ENCODE measurements at places on chromosomes 16 and 17.

DNA sequence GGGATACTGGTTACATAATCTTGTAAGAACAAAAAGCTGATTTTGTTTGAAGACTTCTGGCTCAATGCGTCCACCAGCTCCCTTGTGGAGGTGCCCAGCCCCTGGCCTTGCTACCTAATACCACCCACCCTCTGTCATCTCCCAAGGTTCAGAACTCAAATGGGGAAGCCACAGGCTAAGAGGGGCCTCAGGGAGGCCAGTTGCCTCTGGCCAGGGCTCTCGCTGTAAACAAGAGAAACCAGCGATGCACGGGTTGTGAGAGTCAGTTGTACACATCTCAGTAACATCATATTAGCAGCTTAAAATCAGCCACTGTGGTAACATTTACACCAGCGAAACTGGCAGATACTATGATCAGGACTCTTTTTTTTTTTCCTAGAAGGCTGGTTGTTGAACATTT is 6.0 kb downstream of the TEKT5 start:
- no peak for DNase-seq

- no peak for DNase-seq
These were observed 45.2 kb downstream of the N4BP1 start for GRCh38 chr16:48564544-48565444.

DNA sequence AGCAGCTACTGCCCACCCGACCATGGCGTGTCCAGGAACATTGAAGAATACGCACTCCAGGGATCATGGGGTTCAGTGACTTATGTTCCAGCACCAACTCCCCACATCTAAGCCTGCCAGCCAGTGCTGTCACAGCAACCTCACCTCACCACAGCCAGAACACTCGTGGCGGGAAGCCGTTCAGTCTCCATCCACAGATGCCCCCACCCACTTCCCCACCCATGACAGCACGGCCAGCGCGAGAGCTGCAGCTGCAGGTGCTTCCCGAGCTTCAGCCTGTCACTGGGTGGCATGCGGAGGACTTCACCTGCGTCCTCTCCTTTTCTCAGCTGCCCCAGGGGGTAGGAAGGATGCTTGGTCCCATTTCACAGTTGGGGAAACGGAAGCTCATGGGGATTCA is 50.3 kb downstream of the RBFOX3 start:
- no peak for DNase-seq

DNA sequence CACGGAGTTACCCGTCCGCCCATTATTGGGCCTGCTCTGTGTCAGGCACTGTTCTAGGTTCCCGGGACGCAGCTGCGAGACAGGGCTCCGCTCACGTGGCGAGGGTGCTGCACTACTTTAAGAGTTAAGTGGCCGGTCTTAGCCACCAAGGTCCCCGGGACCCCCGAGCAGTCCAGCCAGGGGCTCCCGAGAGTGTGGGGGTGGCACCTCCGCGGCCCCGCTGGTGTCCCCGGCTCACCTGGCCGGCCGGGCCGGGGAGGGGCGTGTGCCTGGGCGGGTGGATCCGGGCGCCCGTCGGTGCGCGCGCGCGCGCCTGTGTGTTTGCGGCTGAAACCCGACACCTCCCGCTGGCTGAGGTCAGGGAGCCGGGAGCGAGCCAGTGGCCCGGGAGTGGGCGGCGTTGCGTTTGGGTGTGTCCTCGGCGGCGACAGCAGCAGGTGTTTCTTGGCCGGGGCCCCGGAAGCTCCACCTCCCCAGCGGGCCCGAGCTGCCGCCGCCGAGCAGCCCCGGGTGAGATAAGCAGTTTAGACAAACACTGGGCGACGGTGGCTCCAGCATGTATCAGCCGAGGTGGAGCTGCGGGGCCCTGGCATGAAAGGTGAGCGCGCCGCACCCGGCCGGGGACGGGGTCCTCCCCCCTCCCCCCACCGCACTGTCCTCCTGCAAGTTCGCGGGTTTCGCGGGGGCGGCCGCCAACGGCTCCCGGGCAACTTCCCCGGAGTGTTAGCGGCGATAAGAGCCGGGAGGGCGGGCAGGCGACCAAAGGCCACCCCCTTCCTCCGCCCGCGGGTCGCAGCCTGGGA is at the start of gene GSE1:
GSE1 (plus strand) TSS at position 522 of the 803 bp plus-strand sequence; CDS start at position 592, 70 bp downstream.
- DNase-seq, result peak; percentile 67

DNA sequence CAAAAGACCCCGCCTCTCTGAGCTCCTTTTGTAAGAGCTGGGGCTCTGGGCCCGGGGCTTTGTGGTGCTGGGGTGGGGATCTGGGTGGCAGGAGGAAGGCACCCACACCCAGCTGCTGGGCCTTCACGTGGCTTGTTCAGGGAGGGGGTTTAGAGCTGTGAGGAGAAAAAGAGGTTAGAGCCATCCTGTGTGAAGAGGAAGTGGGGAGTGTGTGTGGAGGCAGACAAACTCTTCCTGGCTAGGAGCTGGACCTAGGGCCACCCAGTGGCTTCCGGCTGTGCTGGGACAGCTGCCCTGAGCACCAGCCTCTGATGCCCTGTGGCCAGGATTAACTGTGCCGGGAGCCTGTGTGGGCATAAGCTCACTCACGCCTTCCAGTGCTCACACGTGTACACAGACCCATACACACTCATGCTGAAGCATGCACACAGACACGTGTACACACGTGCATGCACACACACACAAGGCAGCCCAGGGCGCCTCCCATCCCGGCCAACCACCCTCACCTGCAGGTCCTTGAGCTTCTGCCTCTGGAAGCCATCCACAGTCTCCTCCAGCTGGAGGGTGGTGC is 7.4 kb downstream of the CIBAR2 start:
- DNase-seq, result no peak

DNA sequence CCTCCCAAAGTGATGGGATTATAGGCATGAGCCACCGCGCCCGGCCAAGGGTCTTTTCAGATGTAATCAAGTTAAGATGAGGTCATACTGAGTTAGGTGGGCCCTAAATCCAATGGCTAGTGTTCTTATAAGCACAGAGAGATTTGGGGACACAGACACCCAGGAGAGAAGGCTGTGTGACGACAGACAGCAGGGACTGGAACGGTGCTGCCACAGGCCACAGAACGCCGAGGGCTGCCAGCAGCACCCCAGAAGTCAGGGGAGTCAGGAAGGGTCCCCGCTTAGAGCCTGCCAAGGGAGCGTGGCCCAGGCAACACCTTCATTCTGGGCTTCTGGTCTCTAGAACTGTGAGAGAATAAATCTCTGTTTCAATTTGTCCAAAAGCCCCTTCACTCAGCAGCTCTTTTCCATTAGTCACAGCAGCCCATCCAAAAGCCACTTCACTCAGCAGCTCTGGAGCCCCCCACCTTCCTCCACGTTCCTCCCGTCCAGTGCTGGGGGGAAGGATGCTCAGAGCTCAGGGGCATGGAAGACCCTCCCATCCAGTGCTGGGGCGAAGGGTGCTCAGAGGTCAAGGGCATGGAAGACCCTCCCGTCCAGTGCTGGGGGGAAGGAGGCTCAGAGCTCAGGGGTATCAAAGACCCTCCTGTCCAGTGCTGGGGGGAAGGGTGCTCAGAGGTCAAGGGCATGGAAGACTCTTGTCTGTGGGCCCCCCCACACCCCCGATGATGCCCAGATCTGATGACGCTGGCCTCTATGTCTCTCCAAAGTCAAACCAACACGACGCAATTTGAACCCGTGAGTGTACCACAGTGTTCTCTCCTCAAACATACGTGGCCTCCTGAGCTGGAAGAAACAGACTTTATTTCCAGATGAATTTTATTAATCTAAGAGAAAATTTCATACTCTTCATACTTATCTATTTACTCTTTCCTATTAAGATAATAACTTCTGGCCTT is 11.9 kb downstream of the RAB40B start:
- DNase-seq, result no peak

- DNase-seq, result no peak
These were observed 7.9 kb upstream of the MRC2 start for GRCh38 chr17:62619417-62620155.

DNA sequence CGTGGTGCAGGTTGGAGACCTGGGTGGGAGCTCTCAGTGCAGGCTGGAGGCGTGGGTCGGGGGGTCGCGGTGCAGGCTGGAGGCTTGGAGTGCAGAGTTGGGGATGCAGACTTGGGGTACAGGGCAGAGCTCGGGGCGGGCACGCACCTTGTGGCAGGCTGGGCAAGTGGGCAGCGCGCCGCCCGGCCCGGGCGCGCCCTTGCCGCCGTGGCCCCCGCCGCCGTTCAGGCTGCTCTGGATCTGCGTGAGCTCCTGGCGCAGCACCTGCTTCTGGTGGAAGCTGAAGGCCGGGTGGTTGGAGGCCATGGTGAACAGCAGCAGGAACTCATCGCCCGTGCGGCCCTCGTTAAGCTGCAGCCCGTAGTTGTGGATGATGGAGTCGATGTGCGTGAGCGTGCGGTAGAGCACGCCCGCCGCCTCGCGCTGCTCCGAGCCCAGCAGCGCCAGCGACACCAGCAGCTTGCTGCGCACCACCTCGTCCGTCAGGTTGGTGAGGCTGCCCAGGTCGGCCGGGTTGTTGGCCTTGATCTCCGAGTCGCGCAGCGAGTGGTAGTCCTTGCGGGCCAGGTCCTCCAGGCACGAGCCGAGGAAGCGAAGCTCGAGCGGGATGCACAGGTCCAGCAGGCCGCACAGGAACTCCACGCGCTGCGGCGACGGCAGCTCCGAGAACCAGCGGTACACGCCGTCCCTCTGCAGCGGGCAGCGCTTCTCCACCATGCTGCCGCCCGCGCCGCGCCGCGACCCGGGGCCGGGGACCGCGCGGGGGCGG is 1.1 kb downstream of the ZCCHC14 start:
- peak; percentile 19 for DNase-seq

- peak; percentile 62 for DNase-seq
These were observed 15.6 kb downstream of the TLE7 start for GRCh38 chr16:71426069-71426879.

GRCh38 chr16:85365120-85365519 is 248.0 kb upstream of the GSE1 start:
- DNase-seq, result no peak

DNA sequence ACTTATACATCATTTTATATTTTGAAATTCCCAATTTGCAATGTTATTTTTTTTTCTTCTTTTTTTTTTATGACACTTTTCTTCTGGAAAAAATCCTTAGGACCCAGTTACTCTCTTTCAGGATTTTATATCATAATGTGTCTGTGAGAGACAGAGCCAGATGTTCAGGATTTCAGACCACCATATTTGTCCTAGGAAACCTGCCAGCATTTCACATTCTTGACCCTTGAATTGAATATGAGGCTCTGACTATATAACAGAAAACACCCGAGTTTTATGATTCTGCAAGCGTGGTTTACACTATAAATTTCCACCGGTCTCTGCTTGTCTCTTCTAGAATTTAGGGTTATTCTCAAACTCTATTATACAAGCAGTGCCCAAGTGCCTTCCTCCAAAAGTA is 621.0 kb downstream of the WWOX start:
- no peak for DNase-seq

GRCh38 chr16:53668869-53669268 is 34.8 kb downstream of the RPGRIP1L start:
- no peak for DNase-seq
